ENCODE measurements at places on chromosomes 13 and 19.

GRCh38 chr13:106243011-106243565 lies 292.4 kb downstream of the EFNB2 start:
- no peak for DNase-seq

- peak; percentile 93 for DNase-seq
Measured at GRCh38 chr13:95226932-95227695, 74.1 kb downstream of the ABCC4 start.

DNA sequence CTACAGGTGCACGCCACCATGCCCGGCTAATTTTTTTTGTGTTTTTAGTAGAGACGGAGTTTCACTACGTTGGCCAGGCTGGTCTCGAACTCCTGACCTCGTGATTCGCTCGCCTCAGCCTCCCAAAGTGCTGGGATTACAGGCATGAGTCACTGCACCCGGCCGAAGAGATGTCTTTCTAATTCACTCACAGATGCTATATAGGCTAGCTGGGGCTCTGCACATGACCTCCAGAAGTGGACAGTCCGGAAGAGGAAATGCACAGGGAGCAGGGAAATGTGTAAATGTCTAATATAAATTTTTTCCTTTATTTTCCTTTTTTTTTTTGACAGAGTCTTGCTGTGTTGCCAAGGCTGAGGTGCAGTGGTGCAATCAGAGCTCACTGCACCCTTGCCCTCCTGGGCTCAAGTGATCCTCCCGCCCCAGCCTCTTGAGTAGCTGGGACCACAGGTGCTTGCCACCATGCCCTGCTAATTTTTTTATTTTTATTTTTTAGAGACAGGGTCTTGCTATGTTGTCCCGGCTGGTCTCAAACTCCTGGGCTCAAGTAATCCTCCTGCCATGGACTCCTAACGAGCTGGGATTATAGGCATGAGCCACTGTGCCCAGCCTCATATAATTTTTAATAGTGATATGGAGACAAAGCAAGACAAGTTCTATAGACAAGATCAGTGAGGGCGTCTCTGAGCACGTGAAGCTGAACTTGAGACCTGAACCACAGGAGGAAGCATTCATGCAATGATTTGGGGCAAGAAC lies 8.4 kb downstream of the GIPC1 start:
- no peak for DNase-seq

DNA sequence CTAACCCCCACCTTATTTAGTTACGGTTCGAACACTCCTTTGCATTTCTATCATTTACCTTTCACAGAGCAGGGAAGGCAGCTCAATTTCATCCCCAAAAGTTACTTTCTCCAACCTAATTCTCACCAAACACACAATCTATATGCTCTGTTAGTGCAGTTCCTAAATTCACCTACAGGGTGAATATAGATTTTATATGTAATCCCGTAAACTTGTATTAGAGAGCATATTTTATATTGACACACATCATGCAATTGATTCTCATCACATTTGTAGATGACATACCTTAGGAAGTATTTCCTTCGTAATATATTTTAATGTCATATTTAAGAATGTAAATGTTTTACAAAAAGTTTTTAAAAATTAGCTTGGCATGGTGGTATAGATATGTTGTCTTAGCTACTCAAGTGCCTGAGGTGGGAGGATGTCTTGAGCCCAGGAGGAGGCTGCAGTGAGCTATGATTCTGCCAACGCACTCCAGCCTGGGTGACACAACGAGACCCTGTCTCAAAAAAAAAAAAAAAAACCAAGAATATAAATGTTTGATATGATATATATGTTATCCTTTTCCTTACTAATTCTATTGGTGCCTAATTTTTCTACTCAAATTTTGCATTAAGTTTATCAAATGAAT lies 57.3 kb upstream of the TNFRSF19 start:
- peak; percentile 20 for DNase-seq

GRCh38 chr13:111216166-111216960 lies 101.3 kb downstream of the ARHGEF7 start:
- DNase-seq, result peak; percentile 55

- DNase-seq, result no peak
Measured at GRCh38 chr19:8557642-8558238, 19.5 kb downstream of the MYO1F start.

- no peak for DNase-seq
Measured at GRCh38 chr13:50006426-50007135, 8.7 kb upstream of the KCNRG start.

All from hematopoietic multipotent progenitor cell treated with erythropoietin and hydrocortisone succinate and interleukin-3 and kit ligand, for 4 days (in vitro differentiated cells).